ENCODE measurements at places on chromosomes 7 and 10. TPM values are rescaled to one million over a fixed set of nuclear protein-coding genes. Genes with fewer than 3 reads are reported as not detected.

The SH3PXD2A gene
- total RNA-seq: 1.7 TPM

The PRRT4 gene
- not detected for total RNA-seq

The GIMAP7 gene
- not detected for total RNA-seq

The MINDY4 gene
- 3.3 TPM for total RNA-seq

The COL17A1 gene
- 2.9 TPM for total RNA-seq

The GFRA1 gene
- 49.4 TPM for total RNA-seq

The SPDYE8 gene
- not detected for total RNA-seq

The LEP gene
- not detected for total RNA-seq

The ABCC2 gene
- 6.1 TPM for total RNA-seq

The DENND2A gene
- 11.5 TPM for total RNA-seq

The GALNT17 gene
- not detected for total RNA-seq

The FAM25C gene
- not detected for total RNA-seq

The OR2A42 gene
- not detected for total RNA-seq

The MCM10 gene
- 9.4 TPM for total RNA-seq

The TNS3 gene
- total RNA-seq: 115 TPM

The MIOS gene
- total RNA-seq: 31.6 TPM

The TUBB8 gene
- total RNA-seq: 0.22 TPM

The SLC13A1 gene
- total RNA-seq: not detected

The LIPJ gene
- total RNA-seq: not detected

- peak; percentile 78 for DNase-seq
Observed at GRCh38 chr7:12646139-12646538, 41.3 kb upstream of the ARL4A start.

- DNase-seq: peak; percentile 89
Observed at GRCh38 chr7:106216923-106217542, 67.8 kb downstream of the NAMPT start.

DNA sequence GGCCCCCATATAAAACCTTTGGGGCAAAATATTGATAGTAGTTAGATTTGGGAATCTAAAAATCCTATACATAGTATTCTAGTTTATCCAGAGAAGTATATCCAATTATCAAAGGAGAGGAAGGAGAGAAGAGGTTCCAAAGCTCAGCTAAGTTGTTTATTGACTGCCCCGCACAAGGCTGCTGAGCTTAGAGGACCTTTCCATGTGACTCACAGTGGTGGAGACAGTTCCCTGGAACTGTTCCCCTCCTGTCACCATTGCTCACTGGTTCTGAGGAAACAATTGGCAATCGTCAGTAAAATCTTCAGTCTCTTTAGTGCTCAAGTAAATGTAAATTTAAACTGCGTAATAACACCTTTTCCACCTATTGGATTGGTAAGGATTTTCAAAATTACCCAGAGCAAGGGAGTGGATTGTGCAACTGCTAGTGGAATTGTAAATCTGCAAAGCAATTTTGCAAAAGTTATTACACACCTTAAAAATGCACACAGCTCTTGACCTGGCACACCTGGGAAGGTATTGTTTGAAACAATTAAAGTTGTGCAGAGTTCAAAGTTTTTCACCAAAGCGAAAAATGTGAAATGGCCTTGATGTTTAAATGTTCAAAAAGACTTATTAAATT is 63.1 kb downstream of the EEPD1 start:
- DNase-seq: peak; percentile 28

DNA sequence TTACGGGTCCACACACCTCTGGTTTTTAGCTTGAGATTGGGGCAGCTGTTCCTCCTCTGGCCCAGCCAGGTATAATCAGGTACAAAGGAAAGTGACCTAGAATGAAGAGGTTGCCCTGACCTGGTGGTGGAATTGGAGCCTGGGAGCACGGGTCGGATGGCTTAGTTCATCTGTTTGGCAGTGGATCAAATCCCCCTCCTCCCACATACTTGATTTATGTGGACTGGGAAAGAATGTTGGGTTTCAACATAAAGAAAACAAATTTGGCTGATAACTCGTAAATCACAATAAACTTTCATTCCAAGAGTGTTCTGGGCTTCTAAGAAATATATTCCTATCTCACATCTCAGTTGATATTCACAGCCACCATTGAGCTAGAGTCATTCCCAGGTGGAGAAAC is 186.8 kb downstream of the CUX1 start:
- DNase-seq: no peak

DNA sequence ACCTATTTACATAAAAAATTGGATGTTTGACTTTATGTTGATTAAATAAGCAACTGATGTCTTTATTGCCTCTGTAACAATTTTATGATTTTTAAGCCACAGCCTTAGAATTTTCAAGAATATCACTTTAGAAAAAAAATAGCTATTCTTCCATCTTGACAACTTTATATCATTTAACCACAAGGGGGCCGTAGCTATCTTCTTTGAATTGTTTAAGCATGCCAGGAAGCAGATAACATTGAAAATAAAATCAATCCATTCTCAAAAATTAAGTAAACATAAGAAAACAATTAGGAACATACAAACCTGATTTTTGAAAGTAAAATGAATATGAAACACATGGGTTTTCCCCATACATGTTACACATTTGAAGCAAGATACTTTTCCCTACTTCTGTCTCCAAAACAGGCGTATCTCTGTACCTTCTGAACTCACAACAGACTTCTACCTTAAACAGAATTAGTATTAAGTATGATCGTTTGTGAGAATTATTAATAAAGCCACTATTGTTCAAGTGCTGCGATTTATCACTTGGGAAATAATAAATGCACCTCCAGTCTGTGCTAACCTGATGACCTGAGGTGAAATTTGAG is 209.0 kb downstream of the CACNA2D1 start:
- peak; percentile 50 for DNase-seq

DNA sequence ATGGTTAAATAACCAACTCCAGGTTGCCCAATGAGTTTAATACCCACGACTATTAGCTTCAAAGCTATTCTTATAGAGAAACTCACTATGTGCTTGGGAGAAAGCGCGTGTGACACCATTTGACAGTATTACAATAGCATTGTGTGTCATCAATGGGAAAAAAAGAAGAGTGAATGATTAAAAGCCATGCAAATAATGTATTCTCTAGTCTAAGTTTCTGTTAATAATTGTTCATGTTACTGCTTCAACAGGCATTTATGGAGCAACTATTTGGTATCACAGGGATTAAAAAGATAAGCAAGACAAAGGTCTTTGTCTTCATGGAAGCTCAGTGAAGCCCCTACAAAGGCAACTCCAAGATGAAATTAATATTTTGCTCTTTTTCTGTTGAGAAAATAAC is 47.2 kb downstream of the CAV1 start:
- no peak for DNase-seq

- no peak for DNase-seq
Observed at GRCh38 chr10:47369251-47369894, 14.7 kb downstream of the ZNF488 start.

DNA sequence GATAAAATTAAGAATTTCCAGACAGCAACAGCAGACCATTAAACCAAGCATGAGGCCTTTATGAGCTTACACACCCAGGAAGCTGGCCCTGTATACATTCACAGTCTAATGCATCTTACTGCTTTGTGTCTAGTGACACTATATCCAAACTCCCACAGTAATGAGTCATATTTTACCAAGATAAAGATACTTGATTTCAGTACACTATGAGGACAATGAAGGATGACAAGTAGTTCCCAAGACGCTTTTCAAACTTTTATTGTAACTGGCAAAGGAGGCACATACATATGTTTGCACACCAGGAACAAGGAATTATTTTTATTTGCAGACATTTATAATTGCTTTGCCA is 148.0 kb downstream of the TSPAN12 start:
- DNase-seq: no peak

- DNase-seq: no peak
Observed at GRCh38 chr7:128422037-128422436, 12.3 kb upstream of the IMPDH1 start.

- peak; percentile 27 for DNase-seq
Observed at GRCh38 chr7:139696552-139696951, 81.2 kb downstream of the HIPK2 start.

DNA sequence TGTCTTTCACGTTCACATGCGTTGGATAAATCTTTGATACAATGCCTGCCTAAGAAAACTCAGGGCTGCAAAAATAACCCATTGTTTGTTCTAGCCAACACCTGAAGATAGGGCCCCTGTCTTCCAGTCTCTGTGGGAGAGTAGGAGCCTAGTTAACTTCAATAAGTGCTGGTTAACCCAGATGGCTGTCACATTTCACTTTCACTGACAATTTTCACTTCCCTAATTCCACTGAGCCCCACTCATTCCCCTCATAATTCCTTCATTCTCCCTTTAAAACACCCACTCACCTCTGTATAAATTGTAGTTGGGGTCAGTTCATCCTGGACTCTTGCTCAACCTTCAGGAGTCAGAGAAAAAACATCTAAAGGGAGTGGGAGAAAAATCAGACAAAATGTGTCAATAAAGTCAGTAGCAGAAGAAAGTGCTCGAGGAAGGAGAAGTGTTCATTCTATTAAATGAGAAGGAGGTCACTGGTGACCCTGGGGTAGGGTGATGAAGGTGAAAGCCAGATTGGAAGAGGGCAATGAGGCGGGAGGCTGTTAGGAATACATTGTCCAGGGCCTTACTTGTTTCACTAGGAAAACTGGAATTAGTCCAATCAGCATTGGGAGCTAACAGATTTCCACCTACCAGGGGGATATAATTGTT is 51.2 kb upstream of the ABI1 start:
- DNase-seq: no peak

GRCh38 chr7:26724795-26725194 is 139.6 kb downstream of the SKAP2 start:
- DNase-seq: no peak

DNA sequence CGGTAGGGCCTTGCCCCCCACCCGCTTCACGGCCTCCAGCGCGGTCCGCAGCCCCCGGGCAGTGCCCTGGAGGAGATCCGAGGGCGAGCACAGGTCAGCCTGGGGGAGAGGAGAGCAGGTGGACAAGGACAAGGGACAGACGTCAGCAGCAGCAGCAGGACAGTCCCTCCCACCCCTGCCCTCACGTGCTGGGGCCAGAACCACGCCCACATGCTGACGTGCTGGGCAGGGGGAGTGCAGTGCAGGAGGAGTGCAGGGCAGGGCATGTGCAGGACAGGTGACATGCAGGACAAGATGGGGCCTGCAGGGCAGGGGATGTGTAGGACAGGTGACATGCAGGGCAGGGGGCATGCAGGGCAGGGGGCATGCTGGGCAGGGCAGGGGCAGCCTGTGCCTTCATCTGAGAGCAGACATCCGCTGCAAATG is 1.5 kb upstream of the SAP25 start:
- no peak for DNase-seq

- no peak for DNase-seq
Observed at GRCh38 chr10:113027230-113027573, 77.2 kb downstream of the TCF7L2 start.

- DNase-seq: no peak
Observed at GRCh38 chr7:29483219-29484104, 80.2 kb upstream of the PRR15 start.

DNA sequence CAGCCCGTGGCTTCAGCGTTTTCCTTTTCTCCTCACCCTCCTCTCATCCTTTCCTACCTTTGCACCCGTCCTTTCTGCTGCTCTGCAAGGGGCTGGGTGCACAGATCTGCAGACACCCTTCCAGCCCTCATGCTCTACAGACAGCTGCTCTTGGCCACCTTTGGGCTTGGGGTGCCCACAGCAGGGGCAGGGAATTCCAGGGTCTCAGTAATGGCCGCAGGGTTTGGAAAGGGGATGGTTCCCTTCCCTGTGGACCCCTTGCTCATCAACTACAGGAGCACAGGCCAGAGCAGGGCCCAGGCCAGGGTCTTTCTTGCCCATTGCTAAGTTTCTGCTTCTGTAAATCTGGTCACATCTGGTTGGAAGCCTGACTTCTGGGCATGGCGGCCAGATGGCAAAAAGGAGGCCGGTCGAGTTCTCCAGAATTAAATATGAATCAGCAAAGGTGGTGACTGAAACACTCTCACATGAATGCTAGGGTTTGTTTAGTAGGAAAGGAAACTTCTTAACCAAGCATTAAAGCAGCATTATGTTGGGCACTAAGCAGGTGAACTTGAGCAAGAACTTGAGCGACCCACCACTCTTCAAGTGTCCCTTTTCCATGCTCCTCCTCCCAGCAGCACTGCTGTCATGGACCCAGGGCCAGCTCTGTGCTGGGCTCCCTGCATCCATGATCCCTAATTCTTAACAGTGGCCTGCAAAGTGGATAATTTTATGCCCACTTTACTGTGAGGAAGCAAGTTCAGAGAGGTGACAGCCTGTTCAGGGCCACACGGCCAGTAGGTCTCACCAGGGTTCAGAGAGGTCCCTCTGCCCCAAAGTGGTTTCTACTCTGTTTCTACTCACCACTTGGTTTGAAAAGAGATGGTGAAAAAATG is 1.5 kb downstream of the ECHDC3 start:
- DNase-seq: no peak

- DNase-seq: no peak
Observed at GRCh38 chr7:105101864-105102263, 87.9 kb downstream of the KMT2E start.

DNA sequence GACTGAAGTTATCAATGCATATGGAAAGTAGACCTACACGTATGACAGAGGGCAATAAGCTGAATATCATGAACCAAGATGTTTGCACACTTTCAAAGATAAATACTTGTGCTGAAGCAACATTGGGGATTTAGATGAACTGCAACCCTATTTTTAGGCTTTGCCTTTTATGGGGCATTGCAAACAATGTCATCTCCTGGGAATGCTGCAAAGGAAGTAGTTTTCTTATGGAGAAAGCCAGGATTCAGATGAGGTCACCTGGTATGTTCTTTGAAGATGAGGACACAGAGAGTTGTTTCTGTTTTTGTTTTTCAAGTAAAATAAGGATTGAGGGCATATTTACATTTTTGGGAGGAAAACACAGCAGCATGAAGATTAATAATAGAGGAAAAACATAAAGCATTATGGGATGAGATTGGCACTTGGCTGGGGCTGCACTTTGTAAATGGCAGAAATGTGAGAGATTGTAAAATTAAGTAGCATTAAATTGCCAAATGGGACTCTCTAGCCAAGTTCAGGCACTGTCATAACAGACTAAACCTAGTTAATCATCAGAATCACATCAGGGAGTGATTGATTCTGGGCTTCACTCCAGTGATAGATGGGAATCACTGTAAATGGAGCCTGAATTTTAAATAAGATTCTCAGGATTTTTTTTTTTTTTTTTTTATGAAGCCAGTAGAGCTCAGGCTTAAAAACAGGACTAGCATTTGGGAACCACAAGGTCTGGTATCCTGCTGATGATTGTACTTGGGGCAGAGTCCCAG is 63.1 kb downstream of the MALRD1 start:
- peak; percentile 27 for DNase-seq

GRCh38 chr7:77415476-77415822 is 700 bp downstream of the GSAP start:
- DNase-seq: no peak

GRCh38 chr10:78663721-78664120 is 405.0 kb upstream of the ZMIZ1 start:
- DNase-seq: no peak

- peak; percentile 50 for DNase-seq
Observed at GRCh38 chr10:99172128-99172738, 63.4 kb downstream of the HPSE2 start.

- DNase-seq: no peak
Observed at GRCh38 chr10:119254335-119254734, 47.0 kb downstream of the GRK5 start.

- DNase-seq: no peak
Observed at GRCh38 chr10:35495521-35496119, 109.5 kb upstream of the GJD4 start.
